ENCODE measurements at places on chromosomes 13 and 19.

DNA sequence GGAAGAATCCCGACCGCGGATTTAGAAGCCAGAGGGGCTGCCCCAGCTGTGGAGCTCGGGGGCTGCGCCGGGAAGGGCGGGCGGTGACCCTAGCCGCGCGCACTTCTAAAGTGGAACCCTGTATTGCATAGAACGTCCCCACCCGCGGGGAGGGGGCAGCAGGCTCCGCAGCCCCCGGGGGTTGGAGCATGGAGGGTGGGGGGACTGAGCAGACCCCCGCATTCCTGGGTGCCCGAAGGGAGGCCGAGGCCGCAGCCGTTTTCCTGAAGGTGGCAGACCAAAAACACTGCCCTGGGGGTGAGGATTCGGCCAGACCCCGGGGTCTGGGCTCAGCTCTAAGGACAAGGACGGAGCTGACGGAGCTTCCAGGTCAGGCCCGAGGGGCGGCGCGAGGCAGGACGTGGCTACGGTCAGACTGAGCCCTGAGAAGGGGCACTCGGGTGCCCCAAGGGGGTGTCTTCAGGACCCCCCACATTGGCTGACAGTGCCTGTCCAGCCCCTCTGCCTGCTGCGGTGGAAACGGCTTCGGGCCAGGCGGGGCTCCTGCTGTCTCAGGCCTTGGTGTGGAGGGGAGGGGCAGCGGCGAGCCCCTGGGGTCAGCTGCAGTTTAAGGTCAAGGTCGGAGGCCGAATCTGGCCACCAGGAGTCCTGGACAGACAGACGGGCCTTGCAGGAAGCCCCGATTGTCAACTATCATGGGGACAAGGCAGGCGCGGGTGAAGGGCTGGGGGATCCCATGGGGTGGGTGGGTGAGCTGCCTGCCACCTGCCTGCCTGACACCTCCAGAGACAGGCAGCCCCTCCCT is 12.6 kb downstream of the MKNK2 start:
- no peak for DNase-seq

DNA sequence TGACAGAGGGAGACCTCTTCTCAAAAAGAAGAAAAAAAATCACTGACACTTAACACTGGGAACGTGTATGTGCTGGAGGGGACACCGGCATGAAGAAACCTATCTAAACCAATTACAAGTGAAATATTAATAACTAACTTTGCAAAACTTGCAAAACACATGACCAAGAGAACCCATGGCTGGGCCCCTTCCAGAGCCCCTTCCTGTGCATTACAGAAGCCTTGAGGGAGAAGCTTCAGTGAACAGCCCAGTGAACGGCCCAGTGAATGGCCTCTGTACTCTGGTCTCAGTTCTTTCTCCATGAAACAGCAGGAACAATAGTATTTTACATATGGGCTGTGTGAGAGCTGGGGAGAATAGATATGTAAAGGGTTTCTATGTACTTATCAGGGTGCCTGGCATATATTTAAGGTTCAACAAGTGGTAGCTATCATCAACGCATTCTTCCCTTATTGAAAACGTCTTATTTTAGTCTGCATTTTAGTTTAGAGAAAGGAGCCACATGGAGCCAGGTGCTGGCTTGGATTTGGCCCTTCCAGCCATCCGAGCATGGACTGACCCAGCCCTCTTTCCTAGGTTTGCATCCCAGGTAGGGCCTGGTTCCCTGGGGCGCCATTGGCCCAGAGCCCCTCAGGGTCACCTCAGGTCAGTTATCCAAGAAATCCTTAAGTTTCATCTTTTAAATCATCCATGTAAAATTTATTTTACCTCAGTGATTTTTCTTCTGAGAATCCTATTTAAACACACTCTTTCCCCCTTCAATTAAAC is 54.5 kb downstream of the CCDC70 start:
- DNase-seq: no peak

DNA sequence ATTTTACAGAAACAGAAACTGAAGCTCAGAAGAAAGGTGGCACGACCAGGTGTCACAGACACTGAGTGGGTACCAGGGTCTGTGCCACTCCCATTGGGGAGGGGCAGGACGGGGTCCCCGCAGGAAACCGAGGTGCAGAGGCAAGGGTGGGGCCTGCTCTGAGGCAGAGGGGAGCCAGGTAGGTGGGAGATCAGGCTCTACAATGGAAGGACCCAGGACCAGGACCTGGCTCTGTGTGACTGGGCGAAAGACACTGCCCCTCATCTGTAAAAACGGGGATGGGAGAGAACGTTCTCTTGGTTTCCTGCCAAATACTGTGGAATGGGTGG is 2.8 kb downstream of the PTGIR start:
- no peak for DNase-seq

- DNase-seq: no peak
Observed at GRCh38 chr13:47934371-47934770, 66.7 kb downstream of the SUCLA2 start.

DNA sequence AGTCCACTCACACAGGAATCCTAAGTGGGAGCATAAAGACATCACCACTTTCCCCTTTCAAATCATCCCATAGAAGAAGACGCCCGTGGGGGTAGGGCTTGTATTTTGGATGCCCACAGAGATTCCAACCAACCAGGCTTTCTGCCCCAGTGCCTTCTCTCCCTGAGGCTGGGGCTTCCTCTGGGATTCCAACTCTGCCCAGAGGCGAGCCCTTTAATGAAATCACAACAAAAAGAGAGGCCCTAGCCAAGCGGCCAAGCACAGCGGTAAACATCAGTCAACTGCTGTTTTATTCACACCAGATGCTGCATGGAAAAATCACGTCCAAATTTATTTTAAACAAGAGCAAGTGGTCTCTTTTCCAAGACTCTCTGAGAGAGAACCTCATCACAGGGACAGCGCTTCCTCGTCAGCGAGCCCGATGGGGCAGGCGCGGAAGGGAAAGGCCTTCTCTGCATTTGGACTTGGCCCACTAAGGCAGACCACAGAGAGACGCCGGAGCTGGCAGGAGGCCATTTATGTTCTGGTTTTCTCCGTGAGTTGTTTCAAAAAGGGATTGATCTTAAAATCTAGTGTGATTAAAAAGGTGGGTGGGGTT is 31.5 kb downstream of the ADPRHL1 start:
- DNase-seq: no peak

DNA sequence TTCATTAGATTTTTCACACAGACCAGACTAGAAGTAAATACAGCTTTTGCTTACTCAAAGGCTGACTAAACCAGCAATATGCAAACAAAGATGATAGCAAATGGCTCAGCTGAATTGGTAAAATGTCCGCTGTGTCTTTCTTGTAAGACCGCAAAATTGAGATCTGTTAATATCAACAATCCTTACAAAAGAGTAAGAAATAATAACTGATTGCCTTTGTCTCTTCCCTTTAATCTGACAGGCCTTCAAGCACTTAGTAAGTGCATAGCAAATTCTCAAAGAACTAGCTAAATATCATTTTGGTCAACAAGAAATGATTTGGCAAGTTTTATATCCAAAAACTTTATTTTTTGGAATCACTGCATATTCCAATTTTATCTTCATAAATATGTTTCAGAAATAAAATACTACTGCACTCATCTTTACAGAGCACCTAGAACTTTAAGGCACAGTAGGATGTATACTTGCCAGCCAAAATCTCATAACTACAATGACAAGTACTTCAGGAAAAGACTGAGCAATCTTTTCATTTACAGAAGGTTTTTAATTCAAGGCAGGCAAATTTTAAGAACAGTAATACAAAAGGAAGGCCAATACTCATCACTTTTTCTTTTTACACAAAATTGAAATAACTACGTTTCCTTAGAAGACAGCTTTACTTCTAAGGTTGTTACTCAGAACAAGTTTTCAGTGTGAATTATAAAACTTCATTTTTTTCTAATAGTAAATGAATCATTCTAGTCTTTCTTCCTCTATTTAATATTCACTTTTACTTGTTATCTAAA is 1.1 kb downstream of the ELF1 start:
- no peak for DNase-seq

DNA sequence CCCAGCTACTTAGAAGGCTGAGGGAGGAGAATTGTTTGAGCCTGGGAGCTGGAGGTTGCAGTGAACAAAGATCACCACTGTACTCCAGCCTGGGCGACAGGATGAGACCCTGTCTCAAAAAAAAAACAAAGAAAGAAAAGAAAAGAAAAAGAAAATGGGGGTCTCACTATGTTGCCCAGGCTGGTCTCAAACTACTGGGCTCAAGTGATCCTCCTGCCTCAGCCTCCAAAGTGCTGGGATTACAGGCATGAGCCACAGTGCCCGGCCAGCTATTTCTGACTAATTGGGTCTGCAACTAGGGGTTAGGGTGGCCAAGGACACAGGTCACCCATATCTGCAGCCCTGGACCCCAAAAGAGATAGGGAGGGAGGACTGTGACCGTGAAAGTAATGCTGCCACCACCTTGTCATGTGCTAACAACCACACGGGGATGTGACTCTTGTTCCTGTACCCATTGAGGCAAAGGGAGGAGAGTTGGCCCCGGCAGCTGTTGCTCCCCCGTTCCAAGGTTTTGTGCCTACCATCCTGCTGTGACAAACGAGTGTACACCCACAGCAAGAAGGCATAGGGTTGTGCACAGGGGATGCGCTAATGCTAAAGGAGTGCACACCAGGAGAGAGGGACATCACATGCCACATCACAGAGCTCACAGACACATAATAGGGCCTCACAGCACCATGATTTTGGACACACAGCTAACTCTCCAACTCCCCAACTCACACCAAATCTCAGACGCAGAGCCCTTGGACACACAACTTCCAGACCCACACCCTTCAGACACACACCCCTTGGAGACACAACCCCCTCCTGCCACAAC is 619 bp downstream of the MEF2B start:
- DNase-seq: no peak

GRCh38 chr13:52852444-52852843 is 4.0 kb upstream of the PCDH8 start:
- DNase-seq: no peak

DNA sequence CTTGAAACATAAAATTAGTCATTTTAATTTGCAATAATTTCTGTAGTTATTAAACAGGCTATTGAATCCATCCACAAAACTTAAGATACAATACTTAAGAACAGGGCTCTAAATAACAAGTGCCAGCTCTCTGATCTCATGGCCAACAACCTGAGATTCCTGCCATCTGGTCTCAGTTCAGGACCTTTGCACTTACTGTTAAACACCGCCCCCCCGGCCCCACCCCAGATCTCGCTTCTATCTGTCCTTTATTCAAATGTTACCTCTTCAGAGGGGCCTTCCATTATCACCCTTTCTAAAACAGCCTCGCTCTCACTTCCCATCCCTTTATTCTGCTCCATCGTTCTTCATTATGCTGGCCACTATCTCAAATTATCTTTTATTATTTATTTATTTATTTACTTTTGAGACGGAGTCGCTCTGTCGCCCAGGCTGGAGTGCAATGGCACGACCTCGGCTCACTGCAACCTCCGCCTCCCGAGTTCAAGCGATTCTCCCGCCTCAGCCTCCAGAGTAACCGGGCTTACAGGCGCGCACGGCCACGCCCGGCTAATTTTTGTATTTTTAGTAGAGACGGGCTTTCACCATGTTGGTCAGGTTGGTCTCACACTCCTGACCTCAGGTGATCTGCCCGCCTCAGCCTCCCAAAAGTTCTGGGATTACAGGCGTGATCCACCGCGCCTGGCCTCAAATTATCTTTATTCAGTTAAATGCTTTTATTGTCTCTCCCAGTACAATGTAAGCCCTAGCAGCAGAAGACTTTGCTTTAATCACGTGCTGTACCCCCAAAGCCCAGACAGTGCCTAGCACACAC is 838 bp upstream of the SNRNP70 start:
- DNase-seq: no peak

DNA sequence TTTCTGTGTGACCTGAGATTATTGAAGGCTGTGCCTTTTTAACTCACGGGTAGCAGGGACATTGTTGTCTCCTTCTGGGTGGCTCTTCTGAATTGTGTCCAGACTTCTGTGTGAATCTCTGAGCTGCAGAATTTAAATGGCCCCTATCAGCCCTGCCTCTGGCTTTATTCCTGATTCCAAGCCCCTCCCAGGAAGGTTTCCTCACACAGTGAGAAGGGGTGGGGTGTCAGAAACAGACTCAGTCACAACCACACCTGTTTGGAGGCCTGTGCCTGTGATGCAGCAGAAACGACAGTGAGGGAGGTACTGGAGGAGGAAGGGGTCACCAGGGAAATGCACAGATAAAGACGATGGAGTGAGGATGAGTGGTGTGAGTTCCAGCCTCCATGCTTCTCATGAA is at the start of gene CLC:
Gene CLC, minus strand, starts transcription at position 139 of the 400 bp plus-strand sequence. Its CDS starts 77 bp downstream, at position 62.
- DNase-seq: no peak

DNA sequence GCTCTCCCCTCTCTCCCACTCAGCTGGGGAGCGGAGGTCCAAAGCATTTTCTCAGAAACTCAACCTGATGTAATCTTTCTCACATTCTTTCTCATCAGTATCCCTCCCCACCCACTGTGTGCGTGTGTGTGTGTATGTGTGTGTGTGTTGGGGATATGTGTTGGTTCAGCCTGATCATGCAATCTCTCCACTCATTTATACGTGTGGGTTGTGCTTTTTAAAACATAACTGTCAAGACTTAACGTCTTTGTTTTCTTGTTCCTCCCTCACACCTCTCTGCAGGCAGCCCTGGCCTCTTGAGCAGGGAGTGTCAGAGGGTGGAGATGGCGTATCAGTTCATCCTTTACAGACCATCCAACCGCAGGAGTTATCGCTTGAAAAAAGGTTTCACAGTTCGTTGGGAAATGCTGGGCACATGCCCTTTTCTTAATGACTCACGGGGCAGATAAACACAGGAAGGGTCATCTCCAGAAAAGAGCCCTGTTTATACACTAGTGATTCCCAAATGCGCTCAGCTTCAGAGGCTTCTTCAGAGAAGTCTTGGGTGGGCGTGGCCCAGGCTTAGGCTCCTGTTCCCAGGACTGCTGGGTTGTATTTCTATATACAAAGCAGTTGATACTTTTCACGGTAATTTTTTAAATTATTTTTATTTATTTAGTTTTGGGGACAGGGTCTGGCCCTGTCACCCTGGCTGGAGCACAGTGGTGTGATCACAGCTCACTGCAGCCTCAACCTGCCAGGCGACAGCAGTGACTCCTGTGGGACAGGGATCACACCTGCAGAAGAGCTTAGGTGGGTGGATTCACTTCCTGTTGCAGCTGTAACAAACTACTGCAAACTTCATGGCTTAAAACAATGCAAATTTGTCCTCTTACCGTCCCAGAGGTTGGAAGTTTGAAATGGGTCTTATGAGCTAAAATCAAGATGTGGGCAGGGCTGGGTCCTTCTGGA is 60.3 kb downstream of the CCDC70 start:
- DNase-seq: no peak

GRCh38 chr13:102825400-102825799 is 20.4 kb upstream of the ERCC5 start:
- DNase-seq: no peak

GRCh38 chr13:61002686-61003085 is 413.0 kb downstream of the PCDH20 start:
- DNase-seq: no peak

GRCh38 chr13:46106839-46107371 is 2.1 kb upstream of the CPB2 start:
- no peak for DNase-seq

Data from vagina (tissue), 2 donors.